ENCODE measurements at places on chromosomes 3 and 15.

DNA sequence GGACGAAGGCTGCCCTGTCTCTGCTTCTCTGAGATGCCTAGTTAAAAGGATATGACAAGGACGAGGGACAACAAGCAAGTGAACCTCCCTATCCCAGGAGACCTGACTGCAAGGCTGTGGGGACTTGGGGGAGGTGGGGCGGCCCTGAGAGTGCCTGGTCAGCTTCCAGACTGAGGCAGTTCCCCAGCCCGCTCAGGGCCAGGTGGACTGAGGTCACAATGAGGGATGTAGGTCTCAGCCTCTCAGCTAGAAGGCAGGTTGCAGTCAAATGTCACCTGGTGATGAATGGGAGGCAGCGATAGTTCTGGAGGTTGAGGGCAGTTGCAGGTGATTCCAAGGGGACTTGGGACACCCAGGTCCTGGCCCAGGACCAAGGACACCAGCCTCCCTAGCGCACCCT, 30.6 kb downstream of the TKT start:
- DNase-seq = no peak

DNA sequence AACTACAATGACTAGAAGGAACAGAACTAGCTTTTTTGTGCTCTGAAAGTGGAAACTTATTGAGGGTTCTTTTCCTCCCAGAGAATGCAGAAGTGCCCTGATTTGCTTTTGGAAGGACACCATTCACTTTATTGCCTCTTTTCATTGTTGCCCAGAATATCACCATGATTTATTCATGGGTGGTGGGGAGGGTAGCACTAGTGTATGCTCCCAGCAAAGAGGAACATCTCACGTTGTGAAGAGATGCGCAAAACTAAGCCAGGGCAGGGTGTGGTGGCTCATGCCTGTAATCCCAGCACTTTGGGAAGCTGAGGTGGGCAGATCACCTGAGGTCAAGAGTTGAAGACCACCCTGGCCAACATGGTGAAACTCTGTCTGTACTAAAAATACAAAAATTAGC, 31.4 kb downstream of the FLNB start:
- no peak for DNase-seq

GRCh38 chr3:77464111-77464688, 424.3 kb downstream of the ROBO2 start:
- no peak for DNase-seq

DNA sequence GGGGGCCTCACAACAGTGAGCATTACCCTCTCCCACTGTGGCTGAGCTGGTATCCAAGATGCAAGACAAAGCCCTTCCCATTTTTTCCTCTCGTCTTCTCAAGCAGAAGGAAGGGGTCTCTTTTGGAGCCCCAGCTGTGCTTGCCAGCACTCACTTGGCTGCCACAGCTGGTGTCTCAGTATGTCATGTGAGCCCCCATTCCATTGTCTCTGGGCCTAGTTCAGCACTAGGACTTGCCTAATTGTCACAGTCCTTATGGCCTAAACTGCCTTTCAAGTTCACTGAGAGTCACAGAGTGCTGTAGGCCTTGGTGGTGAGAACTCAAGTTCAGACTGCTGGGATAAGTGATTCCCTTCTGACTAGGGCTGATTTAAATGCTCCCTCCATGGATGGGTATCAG, 89.8 kb downstream of the ARHGEF26 start:
- DNase-seq = no peak

- no peak for DNase-seq
Measured at GRCh38 chr3:9405756-9406155, 8.3 kb downstream of the SETD5 start.

DNA sequence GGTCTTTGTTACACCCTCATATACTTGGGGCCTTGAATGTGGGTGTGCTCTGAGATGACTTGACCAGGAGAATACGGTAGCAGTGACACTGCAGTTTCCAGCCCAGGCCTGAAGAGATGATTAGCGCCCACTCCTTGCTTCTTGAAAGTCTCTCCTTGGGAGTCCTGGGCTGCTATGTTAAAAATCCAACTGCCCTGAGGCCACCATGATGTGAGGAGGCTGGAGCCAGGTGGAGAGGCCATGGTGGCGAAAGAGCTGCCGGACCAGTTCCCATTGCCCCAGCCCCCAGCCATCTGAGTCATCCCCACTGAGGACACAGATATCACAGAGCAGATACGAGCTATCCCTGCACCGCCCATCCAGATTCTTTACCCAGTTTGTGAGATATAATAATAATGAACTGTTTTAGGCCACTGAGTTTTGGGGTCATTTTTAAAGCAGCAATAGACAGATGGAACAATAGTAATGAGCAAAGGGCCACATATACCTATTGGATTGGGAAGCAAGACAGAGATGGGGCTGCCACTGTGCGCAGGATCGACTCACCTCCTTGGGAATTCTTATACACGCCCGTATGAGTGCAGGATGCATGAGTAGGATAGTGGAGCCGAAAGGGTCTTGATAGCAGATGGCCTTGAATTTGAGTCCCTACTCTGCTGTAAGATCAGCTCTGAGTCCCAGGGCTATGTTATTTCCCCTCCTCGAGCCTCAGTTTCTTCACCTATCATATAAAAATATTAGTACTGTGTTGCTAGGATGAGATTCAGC, 12.1 kb upstream of the GATA2 start:
- no peak for DNase-seq

GRCh38 chr3:46719735-46720271, 2.1 kb upstream of the PRSS50 start:
- DNase-seq = no peak

GRCh38 chr3:12300137-12300536, 11.3 kb downstream of the PPARG start:
- no peak for DNase-seq

DNA sequence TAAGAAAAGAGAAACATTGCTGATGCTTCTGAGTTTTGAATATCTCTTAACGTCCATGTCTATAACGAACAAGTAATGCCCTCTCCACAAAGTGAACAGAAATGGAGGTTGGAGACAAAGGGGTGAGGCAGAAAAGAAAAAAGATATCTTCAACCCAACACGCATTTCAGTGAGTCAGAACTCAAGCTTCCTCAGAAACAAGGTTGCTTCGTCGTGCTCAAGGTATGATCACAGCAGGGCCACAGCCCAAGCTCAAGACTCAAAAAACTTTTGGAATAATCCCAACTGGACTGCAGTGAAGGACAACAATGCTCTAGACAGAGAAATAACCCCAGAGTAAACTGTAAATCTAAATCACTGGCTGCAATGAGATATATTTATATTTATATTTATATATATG, 18.9 kb downstream of the WNT5A start:
- DNase-seq = no peak

- no peak for DNase-seq
Measured at GRCh38 chr15:56174649-56175048, 69.0 kb downstream of the RFX7 start.

DNA sequence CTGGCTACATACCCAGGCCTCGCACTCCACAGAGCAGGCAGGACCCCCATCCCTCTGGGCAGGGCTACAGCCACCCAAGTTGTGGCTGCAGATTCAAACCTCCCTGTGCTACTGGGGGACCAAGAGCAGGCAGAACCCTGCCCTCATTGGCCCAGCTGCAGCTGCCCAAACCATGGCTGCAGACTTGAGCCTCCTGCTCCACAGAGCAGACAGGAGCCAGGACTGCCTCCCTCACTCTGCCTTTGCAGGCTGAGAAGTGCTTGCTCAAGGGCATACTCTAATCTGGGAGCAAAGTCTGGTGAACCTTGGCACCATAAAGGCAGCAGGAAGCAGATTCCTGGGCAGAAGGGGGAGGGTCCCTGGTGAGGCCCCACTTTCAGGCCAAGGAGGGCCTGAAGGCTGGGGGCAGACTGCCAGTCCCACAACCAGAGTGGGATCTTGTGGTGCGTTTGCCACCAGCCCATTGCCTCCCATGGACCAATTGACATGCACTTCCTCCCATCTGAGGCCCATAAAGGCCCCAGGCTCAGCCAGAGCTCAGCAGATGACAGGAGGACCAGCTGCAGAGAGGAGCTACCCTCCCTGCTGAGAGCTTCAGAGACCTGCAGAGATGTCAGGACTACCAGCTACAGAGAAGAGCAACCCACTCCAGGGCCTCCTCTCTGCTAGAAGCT, 64.2 kb upstream of the EPHA6 start:
- DNase-seq = no peak

- DNase-seq = no peak
Measured at GRCh38 chr3:196947136-196947859, 5.0 kb upstream of the NCBP2 start.

- DNase-seq = no peak
Measured at GRCh38 chr3:32406486-32407408, 15.1 kb downstream of the CMTM7 start.

DNA sequence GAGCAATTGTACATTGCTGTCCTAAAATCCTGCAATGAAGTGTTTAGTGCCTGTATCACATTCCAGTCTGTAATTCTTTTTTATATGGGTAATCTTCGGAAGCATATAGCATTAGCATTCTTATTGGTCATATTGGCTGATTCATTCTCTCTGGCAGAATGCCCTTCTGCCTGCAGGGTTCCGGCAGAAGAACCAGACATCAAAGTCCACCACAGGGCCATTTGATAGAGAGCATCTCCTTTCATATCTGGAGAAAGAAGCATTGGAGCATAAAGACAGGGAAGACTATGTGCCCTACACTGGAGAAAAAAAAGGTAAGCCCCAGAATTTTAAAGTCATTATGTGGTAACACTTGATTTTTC, 39.6 kb downstream of the TMOD3 start:
- DNase-seq = peak; percentile 29

- DNase-seq = no peak
Measured at GRCh38 chr3:130658678-130659077, 88.0 kb downstream of the PIK3R4 start.

- no peak for DNase-seq
Measured at GRCh38 chr15:57943171-57943570, 122.3 kb downstream of the ALDH1A2 start.

GRCh38 chr15:87619161-87619960, 637.2 kb downstream of the NTRK3 start:
- DNase-seq = no peak

- no peak for DNase-seq
Measured at GRCh38 chr3:27616031-27616430, 106.1 kb downstream of the EOMES start.

- DNase-seq = peak; percentile 16
Measured at GRCh38 chr3:89025185-89025584, 82.2 kb upstream of the EPHA3 start.

DNA sequence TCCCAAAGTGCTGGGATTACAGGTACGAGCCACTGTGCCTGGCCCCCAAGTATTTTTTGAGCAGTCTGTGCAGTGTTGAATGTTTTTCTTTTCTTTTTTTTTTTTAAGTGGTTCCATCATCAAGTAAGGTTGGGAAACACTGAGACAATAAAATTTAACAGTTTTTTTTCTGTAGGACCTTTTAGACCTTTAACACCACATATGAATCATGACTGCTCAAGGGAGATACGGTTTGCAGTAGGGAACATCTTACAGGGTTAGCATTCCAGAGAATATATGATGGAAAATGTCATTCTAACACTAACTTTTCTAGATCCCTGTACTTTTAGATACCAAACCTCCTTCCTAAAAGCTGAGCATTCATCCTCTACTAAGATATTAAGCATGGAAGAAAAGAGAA, 41.7 kb downstream of the SNX4 start:
- DNase-seq = no peak

DNA sequence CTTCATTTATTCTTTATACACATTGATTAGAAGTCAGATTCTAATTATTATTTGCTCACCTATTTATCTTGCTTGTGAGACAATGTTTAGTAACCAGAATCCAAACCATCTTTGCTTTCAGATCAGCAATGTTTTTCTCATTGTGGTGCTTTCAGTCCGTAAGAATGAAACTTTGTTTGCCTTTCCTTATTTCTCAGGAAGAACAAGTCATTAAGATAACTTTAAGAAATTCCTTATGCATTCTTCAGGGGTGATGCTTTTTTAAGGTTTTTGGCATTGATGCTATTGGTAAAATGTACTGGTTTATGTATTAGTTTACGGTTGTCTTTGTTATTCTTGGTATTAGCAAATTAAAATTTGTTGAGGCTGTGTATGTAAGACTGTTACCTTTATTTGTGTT, 120.8 kb upstream of the POU1F1 start:
- no peak for DNase-seq

GRCh38 chr15:74265046-74265639, 29.0 kb downstream of the CCDC33 start:
- peak; percentile 38 for DNase-seq

DNA sequence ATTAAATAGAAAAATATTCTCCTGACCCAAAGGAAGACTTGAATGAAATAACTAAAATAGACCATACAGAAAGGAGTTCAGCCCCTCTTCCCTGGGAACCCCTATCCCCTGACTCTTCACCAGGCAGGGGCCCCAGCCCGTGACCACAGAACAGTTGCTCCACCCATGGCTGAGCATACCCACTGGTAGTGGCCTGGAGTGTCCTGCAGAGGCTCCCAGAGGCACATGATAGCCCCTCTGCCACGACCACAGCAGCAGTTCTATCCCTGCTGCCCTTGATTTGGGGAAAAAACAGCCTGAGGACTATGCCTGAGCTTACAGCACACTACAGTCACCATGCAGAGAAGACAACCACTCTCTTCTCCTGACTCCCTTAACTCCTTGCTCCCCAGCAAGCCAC, 31.8 kb downstream of the TTC14 start:
- no peak for DNase-seq

DNA sequence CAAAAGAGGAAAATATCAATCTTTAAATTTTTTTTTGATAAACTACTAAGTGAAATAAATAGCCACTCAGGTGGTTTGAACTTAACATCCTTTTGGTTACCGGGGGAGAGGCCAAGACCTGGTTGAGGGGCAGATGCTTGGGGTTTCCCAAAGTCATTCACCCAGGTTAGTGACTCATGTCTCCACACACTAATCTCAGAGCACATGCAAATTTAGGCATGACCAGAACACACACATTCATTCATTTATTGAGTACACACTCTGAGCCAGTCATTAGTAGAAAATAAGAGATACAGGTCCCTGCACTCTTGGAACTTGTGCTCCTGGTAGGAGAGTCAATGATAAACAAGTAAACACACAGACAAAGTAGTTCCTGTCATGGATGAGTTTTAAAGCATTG, 7.3 kb downstream of the ILDR1 start:
- DNase-seq = no peak

GRCh38 chr15:74315626-74316025, 51.8 kb downstream of the CYP11A1 start:
- DNase-seq = peak; percentile 43

GRCh38 chr15:58087871-58088270, 22.4 kb upstream of the ALDH1A2 start:
- DNase-seq = no peak

- DNase-seq = no peak
Measured at GRCh38 chr3:123755085-123755484, 129.0 kb downstream of the MYLK start.
